ENCODE measurements at places on chromosomes 12 and 14.

DNA sequence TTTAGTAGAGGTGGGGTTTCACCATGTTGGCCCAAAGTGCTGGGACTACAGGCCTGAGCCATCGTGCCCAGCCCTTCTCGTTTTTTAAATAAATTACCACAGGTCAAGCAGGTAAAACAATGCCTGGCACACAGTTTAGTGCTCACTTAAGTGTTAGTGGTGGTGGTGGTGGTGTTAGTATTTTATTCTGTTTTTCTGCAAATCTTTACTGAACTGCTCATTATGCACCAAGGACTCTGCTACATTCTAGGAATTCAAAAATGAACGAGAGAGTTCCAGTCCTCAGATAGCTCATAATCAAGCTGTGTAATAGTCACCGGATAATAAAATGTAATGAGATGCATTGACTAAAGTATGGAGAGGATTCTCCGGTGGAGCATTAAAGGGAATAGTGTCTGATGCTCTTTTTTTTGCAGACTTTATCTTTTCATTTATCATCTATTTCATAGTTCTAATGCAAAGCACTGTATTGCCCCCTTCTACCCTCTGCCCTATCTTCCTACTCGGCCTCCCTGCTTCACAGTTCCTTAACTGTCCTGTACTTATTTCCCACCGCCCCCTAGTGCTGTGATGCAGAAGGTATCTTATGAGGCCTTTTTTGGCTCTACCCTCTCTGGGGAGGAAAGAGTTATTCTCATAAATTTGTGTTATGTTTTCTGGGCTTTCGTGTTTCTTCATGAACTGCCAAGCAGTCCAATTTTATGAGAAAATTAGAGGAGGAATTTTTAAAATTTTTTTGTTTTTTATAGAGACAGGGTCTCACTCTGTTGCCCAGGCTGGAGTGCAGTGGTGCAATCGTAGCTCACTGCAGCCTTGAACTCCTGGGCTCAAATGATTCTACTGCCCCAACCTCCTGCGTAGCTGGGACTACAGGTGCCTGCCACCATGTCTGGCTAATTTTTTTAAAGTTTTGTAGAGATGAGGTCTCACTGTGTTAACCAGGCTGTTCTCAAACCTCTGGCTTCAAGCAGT lies 1.0 kb downstream of the ITFG2 start:
- DNase-seq, result peak; percentile 14

DNA sequence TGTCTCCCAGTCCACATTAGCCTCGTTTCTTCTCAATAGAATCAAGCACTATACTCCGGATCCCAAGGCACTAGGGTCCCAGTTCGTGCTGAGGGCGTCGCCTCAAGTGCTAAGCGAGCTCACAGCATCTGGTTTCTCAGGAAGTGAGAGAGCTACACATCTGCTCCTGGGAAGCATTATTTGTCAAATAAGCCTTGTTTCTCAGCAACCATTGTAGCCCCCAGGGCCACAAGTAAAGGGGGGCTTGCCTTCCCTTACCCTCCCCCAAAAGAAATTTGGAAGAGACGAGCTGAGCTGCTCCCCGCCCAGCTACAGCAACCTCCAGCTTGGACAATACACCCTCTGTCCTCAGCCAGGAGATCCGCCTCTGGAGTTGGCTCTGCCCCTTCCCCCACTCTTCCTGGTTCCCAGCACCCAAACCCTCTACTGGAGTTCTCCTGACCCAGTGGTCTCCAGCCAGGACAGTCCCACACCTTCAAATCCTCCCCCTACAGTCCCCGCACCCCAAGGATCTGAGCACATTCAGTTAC lies 5.7 kb upstream of the TNS2 start:
- DNase-seq, result no peak

DNA sequence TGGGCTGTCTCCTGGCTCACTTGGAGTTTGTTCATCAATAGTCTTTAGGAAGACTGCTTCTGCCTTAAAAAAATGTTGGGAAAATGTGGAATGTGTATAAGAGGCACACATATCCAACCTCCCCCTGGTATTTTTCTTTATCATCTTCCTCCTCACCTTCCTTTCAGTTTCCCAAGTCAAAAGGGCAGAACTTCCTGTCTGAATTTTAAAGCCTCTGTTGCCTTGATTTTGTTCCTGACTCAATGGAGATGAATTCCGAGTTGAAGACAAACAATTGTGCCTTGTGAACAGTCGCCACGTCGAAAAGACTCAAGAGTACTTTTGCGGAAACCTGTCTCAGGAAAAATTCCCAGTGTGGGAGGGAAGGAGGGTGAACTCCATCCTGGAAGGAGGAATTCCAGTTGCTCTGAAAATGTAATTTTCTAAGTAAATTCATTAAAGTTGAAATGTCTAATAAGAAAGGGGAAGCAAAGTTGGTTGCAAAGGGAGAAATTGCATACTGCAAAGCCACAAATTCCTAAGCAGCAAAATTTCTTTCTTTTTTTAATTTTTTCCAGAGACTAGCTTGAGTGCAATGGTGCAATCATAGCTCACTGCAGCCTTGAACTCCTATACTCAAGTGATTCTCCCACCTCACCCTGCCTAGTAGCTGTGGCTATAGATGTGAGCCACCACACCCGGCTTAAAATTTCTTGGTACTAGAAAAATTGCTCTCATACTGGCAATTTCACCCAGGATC lies 50.2 kb upstream of the ELK3 start:
- no peak for DNase-seq

DNA sequence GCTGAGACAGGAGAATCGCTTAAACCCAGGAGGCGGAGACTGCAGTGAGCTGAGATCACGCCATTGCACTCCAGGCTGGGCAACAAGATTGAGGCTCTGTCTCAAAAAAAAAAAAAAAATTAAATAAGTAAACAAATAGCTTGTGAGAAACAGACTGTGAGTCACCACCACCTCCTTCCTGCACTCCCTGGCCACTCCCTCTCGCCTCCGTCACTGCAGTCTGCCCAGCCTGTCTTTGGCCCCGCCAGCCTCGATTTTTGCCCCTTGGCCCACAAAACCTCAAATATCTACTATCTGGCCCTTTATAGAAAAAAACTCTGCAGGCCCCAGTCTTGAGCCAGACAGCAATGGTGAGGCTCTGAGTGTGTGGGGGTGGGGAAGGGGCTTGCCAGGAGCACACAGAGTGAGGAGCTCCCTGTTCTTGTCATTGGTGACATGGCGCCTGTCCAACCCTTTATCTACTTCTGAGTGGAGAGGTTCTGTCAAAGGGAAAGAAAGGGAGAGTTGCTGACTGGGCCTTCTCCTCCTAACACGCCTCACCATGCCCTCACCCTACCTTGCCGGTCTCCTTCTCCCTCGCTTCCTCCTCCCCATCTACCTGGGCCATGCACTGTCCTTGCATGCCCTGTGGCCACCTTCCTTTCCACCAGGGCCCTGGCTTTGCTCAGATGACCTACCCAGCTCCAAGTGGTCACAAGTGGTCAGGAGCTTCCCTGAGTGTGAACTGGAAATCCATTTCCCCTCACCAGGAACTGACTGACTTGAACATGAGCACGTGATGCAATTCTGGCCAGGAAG lies 22.1 kb downstream of the LGMN start:
- no peak for DNase-seq

DNA sequence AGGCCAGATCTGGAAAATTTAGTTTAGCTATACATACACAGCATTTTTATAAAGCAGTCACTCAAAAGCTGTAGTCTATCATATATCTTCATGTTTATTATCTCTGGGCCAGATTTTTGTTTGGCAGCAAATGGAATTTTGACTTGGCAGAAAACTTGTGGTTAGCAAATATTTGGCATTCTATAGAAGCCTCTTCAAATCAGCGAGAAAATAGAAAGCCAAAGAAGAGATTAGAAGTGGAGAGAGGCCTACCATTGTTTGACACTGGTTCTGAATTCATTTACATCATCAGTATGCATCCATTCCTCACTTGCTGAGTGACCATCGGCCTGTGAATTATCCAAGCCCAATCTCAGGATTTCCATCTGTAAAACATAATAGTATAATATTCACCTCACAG lies 1077.6 kb downstream of the GALC start:
- DNase-seq, result no peak

GRCh38 chr12:113987261-113988063 lies 21.3 kb upstream of the RBM19 start:
- DNase-seq, result no peak

DNA sequence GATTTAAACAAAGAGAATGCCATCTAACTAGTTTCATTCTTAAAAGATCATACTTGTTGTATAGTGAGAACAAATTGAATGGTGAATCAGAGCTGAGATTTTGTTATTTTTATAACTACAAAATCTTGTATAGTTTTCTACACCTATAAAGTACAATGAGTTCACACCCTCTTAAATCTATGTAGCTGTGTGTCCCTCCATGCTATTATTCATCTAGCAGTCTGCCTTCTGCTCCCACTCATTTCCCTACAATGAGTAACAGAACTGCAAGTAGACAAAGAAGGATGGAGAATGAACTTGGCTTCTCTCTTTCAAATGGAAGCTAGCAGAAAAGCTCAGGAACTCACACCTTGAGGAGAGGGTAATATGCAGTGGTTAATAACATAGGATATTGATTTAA lies 7.1 kb downstream of the IFNG-AS1 start:
- DNase-seq, result no peak

DNA sequence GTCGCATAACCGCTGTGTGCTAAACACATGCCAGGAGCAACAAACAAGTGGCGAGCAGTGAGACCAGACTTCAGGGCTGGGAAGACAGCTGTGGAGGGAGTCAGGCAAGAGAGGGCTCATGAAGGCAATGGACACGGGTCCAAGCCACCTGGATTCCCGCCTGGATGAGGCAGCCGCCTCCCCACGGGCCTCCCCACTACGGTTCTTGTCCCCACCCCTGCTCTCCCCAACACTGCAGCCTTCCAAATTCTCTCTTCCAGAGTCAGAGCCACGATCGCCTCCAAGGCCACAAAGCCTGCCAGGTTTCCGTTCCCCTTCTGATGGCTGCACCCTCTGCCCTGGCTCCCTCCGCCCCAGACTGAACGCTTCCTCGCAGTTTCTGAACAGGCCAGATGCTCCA lies 36.1 kb upstream of the PIWIL1 start:
- no peak for DNase-seq

- no peak for DNase-seq
These were observed 23.3 kb upstream of the CCER1 start for GRCh38 chr12:90978117-90978770.

DNA sequence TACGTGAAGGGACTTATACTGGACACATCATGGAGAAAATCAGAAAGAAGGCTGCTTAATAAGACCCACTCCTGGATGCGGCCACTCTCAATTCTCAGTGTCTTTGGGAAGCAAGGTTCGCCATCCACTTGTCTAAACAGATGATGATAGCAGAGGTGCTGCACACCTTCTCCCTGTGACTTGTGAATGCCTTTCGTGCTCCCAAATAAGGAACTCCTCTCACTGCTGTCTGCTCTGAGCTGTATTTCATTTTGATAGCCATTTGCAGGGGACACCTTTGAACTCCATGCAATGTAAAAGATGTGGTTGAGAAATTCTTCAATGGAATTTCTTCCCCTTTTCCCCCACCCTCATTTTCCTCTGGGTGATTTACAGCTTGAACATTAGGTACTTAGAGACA lies 11.6 kb downstream of the RMST start:
- no peak for DNase-seq

GRCh38 chr12:24574538-24574937 lies 374.4 kb downstream of the BCAT1 start:
- no peak for DNase-seq

- no peak for DNase-seq
These were observed 717.7 kb upstream of the USP15 start for GRCh38 chr12:61542551-61542950.

GRCh38 chr14:56005191-56006053 lies 112.8 kb upstream of the PELI2 start:
- DNase-seq, result no peak

DNA sequence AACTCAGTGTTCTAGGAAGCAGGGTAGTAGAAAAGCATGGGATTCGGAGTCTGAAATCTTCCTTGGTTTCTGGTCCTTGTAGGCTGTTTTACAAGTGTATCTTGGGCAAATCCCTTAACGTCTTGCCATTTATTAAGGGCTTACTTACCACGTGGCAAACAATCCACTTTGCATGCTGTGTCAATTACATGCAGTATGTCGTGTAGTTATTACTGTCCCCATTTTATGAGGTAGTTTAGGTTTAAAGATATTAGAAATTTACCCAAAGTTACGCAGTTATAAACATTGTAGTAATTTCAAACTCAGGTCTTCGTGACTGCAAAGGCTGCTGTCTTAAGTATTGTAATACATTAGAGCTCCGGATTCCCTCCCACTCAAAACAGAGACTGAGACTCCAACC lies 1.5 kb upstream of the NOVA1 start:
- no peak for DNase-seq

GRCh38 chr12:168763-169525 lies 45.0 kb downstream of the SLC6A12 start:
- DNase-seq, result no peak

GRCh38 chr12:28830491-28830890 lies 318.6 kb upstream of the FAR2 start:
- no peak for DNase-seq

DNA sequence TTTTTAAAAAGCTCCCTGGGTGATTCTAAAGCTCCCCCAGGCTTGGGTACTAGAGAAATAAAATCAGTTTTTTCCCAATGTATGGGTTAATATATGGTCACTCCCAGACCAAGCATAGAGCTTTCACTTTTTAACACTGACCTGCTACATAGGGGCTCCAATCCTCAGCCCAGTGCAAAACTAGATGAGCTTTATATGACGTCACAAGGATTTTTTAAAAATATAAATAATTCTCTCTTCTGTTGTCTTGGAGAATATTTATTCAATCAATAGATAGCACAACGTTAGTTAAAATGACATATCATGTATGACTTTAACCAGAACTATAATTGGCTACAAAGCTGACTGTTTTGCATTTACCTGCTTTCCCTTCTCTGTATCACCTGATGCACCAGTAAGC lies 137.9 kb upstream of the TMCC3 start:
- DNase-seq, result no peak

- no peak for DNase-seq
These were observed 165.7 kb downstream of the SRGAP1 start for GRCh38 chr12:64010069-64010686.

GRCh38 chr14:45610318-45610717 lies 357.3 kb upstream of the MIS18BP1 start:
- no peak for DNase-seq

GRCh38 chr12:24244801-24245200 lies 295.3 kb upstream of the SOX5 start:
- DNase-seq, result no peak

DNA sequence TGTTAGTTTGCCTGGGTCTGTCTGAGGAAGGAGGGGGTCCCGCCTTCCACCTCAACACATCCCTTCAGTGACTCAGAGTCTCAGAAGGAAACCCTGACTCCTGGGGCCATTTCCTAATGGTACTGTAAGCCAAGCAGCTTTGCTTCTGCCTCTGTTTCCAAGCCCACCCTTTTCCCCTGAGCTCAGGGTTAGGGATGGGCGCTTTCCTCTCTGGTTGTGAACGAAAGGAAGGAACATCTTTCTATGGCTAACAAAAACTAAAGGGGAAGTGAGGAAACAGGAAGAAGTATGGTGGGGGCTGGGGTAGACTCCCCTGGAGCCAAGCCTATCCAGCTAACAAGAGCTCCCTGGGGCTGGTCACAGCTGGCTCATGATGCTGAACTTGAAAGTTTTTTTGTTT lies 11.6 kb upstream of the UNC119B start:
- no peak for DNase-seq

- no peak for DNase-seq
These were observed 397.4 kb downstream of the ADAMTS20 start for GRCh38 chr12:43154498-43155045.

GRCh38 chr14:39034481-39035296 lies 68.3 kb downstream of the SEC23A start:
- no peak for DNase-seq

Measured in stimulated activated CD8-positive, alpha-beta memory T cell treated with anti-CD3 and anti-CD28 coated beads, Interleukin-15, amount 100 ng/mL, for 48 hours (primary cell).